ENCODE measurements at places on chromosomes 3 and 15. TPM values are rescaled to one million over a fixed set of nuclear protein-coding genes. Genes with fewer than 3 reads are reported as not detected.

- no peak overlapping the region for H3K27ac ChIP-seq
- H3K36me3 ChIP-seq = no peaks in the 10 kb centered on the region
- no peaks in the 10 kb centered on the region for H3K27me3 ChIP-seq
- H3K4me1 ChIP-seq = no peaks in the 10 kb centered on the region
- no peak for DNase-seq
Measured at GRCh38 chr15:52162260-52162659, 28.9 kb downstream of the GNB5 start.

DNA sequence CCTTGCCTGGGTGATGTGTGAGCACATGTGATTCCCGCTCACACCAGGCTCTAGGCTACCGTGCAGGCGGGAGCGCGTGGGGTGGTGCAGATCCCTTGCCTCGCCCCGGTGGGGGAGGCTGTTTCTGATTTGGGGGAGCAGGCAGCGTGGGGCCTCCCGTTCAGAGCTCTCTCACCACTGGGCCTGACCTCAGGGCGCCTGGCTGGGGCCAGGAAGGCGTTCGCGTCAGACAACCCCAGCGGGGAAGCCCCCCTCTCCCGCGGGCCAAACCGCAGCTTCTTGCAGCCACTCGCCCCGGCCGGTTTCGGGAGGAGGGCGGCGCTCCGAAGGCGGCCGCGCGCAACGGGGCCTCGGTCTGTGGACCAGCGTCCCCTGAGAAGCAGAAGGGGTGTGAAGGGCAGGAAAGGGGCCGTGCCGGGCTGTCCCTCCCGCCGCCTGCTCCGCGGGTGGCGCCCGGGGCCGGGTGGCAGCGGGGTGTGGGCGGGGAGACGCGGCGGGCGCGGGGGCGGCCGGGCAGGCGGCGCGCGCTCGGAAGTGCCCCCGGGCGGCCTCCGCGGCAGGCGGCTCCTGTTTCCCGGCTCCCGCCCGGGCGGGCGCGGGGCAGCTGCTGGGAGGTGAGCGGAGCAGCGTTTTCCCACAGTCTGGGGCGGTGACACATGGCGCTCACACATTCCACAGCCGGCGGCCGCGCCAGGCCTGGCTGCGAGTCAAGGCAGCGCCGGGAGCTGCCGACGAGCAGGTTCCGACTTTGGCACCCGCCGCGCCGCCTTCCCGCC is 65.1 kb upstream of the HES1 start:
- no peak overlapping the region for H3K27ac ChIP-seq
- DNase-seq = peak; percentile 87
- H3K36me3 ChIP-seq = no peaks in the 10 kb centered on the region
- H3K27me3 ChIP-seq = no peaks in the 10 kb centered on the region
- H3K4me1 ChIP-seq = peaks cover 10% of the 10 kb centered on the region

DNA sequence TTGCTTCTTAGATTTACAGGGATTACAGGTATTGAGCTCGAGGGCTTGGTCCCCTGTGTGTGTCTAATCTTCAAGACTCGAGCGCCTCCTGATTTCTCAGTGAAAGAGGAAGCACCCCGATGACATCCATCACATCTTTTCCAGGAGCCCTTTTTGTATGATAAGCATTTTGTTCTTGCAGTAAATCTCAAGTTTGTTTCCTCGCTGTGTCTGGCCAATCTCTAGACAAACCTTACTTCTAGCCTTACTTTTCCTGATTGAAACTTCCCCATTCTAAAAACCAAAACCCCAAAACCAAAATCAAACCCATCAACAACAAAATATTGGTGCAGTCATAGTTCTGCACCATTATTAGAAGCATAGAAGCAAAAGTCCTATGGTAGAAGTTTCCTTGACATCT is 286.0 kb downstream of the NFKBIZ start:
- no peaks in the 10 kb centered on the region for H3K27me3 ChIP-seq
- no peaks in the 10 kb centered on the region for H3K4me1 ChIP-seq
- DNase-seq = no peak
- no peak overlapping the region for H3K4me3 ChIP-seq
- H3K36me3 ChIP-seq = no peaks in the 10 kb centered on the region

DNA sequence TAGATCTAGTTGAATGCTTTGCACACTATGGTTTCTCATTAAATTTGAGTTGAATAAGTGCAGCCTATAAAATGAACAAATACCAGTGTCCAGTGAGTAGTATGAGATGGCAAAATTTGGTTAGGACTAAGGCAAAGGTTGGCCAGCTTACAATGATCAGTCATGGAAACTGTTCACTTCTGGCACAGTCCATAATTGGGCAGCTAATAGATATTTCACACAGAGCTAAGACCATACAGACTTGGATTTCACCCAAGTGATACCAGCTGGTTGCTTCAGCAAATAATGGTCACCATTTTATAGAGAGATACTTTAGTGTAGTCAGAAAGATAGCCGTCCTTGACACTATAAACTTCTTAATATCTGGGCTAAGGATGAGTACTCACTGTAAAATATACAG is 15.7 kb downstream of the GAP43 start:
- H3K27me3 ChIP-seq = no peaks in the 10 kb centered on the region
- H3K4me3 ChIP-seq = no peak overlapping the region
- no peaks in the 10 kb centered on the region for H3K4me1 ChIP-seq

DNA sequence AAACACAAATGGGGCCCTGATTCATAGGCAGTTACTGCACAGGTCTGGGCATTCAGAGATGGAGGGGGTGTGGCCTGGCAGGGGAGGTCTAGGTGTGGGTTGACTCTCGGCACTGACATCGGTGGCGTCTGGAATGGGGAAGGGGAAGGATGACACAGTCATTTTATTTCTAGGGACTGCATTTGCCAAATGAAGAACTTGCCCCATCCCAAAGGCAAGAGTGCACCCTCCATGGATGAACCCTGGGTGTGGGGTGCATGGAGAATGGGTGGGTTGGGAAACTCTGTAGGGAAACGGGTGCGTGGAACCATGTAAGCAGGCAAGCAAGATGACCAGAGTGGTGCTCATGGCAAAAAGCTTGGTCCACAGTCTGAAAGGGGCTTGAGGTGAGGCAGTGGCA is 24.5 kb downstream of the SLC6A20 start:
- no peak overlapping the region for H3K4me3 ChIP-seq
- no peak overlapping the region for H3K27ac ChIP-seq
- DNase-seq = no peak
- no peaks in the 10 kb centered on the region for H3K4me1 ChIP-seq

GRCh38 chr3:113165841-113166240 is 45.5 kb upstream of the BOC start:
- H3K4me1 ChIP-seq = peaks cover 17% of the 10 kb centered on the region
- DNase-seq = no peak
- no peak overlapping the region for H3K4me3 ChIP-seq
- H3K36me3 ChIP-seq = no peaks in the 10 kb centered on the region

- H3K27me3 ChIP-seq = no peaks in the 10 kb centered on the region
- no peak for DNase-seq
- H3K4me1 ChIP-seq = peaks cover 12% of the 10 kb centered on the region
- H3K4me3 ChIP-seq = no peak overlapping the region
- no peak overlapping the region for H3K27ac ChIP-seq
- H3K36me3 ChIP-seq = no peaks in the 10 kb centered on the region
Measured at GRCh38 chr3:124229420-124229819, 237.5 kb upstream of the ROPN1 start.

GRCh38 chr3:27349832-27350231 is 19.4 kb downstream of the NEK10 start:
- H3K27ac ChIP-seq = no peak overlapping the region
- H3K4me3 ChIP-seq = no peak overlapping the region
- H3K27me3 ChIP-seq = no peaks in the 10 kb centered on the region
- no peaks in the 10 kb centered on the region for H3K4me1 ChIP-seq

- DNase-seq = no peak
- no peak overlapping the region for H3K27ac ChIP-seq
- H3K4me1 ChIP-seq = no peaks in the 10 kb centered on the region
- no peaks in the 10 kb centered on the region for H3K36me3 ChIP-seq
Measured at GRCh38 chr15:35867356-35867755, 321.4 kb upstream of the DPH6 start.

DNA sequence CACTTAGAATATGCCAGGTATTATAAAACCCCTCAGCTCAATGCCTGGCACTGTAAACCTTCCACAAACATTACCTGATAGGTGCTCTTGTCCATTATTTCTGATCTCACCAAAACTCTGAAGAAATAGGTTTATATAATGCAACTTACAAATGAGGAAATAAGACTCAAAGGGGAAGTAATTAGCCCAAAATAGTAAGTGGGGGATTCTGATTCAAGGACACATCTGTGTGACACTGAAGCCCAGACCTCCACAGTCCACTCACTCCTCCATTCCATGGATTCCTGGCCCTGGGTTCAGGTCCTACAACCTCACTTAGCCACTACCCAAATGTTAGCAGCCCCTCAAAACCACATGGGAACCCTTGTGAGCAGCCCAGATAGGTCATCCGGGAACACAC is 49.9 kb downstream of the TRANK1 start:
- no peaks in the 10 kb centered on the region for H3K27me3 ChIP-seq
- no peak for DNase-seq
- H3K4me1 ChIP-seq = peaks cover 18% of the 10 kb centered on the region
- H3K36me3 ChIP-seq = no peaks in the 10 kb centered on the region
- no peak overlapping the region for H3K4me3 ChIP-seq

DNA sequence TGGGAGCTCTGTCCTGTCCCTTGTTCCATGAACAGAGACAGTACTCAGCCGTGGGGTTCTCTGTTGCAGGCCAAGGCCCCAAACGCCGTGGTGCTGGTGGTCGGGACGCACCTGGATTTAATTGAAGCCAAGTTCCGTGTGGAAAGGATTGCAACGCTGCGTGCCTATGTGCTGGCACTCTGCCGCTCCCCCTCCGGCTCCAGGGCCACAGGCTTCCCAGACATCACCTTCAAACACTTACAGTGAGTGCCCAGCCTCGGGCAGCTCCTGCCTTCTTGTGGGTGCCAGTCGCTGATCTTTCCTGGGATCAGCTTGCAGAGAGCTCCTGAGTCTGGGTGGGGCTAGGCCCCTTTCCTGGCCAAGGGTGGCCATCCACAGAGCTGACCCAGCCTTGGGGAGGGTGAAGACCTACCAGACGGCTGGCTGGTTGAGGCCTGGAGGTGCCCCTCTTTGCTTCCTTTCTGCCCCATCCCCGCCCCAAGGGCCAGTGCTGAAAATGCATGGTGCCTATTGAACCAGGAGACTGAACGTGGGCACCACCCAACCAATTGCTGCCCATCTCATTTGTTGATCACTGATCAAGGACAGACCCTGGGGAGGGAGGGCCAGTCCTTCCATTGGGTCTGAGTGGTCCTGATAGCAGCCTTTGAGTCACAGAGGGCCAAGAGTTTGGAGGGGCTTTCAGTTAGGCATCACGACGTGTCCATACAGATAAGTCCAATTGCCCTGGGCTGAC is 106.9 kb downstream of the LRRK1 start:
- H3K4me1 ChIP-seq = peaks cover 8% of the 10 kb centered on the region
- no peaks in the 10 kb centered on the region for H3K27me3 ChIP-seq
- peak; percentile 5 for DNase-seq
- H3K4me3 ChIP-seq = no peak overlapping the region

GRCh38 chr3:5051772-5052171 is 70.3 kb upstream of the ARL8B start:
- peak; percentile 31 for DNase-seq
- no peak overlapping the region for H3K4me3 ChIP-seq
- peaks cover 21% of the 10 kb centered on the region for H3K4me1 ChIP-seq
- no peak overlapping the region for H3K27ac ChIP-seq
- no peaks in the 10 kb centered on the region for H3K27me3 ChIP-seq

DNA sequence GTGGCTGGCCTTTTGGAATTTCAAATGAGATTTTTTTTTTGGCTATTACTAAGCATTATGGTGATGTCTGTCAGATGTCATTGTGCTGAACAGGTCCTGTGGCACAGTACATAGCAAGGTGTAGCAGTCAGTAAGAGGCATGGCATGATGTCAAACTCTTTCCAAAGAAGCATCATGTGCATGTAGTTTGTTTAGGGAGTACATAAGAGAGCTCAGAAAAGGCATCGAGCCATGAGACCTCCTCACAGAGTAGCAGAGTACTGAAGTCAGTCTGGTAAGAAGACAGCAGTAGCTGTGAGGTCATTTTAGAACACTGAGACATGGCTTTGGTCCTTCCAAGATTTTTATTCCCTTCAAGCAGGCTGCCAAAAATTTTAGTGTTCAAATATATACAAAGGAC is 134.9 kb upstream of the SPRED1 start:
- no peaks in the 10 kb centered on the region for H3K36me3 ChIP-seq
- H3K27me3 ChIP-seq = no peaks in the 10 kb centered on the region
- H3K27ac ChIP-seq = no peak overlapping the region
- no peak overlapping the region for H3K4me3 ChIP-seq

The TRIM42 gene
- not detected for total RNA-seq

The STT3B gene
- 102 TPM for total RNA-seq

The GRIP2 gene
- total RNA-seq = 2.1 TPM

The GPR15 gene
- 0.39 TPM for total RNA-seq

All from adrenal gland (tissue), 19 donors.